Stimulated activated CD4-positive, alpha-beta T cell treated with anti-CD3 and anti-CD28 coated beads, Interleukin-12 subunit alpha, Interleukin-12 subunit beta, amount 100 ng/mL, for 48 hours (primary cell): ENCODE measurements at places on chromosomes 5 and 9.

- no peak for DNase-seq
Measured at GRCh38 chr9:87280421-87280820, 217.2 kb upstream of the DAPK1 start.

GRCh38 chr5:9905661-9906060, 275.5 kb upstream of the TAS2R1 start:
- DNase-seq = no peak

DNA sequence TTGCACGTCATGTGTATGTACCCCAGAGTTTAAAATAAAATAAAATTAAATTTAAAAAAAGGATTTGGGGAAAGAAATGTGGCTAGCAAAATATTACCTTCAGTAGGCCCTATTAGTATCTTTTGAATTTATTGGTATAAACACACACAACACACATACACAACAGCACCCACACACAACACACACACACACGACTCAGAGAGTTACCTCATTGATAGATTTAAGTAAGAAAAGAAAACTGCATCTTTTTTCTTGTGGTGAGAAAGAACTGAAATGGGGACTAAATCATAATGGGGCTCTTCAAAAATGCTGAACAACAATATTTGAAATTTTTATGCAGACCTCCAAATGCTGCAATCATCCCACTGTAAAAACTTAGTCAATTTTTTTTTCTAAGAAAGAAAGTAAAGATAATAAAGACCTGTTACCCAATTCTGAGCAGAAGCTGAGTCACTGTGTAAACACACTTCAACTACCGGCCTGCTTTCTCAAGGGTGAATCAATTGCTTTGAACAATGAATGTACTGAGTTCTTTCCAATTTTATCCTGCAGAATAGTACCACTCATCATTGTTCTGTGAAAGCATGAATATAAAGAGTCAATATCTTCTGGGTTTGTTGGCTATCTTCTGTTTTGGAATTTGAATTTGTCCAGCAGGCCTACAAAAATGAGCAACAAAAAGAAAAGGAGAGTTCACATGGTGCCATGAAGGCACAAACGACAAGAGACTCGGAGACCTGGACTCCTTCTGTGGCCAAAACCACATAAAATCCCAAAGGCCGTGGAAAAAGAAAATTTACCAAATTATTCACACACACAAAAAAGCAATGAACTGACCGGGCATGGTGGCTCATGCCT, 57.9 kb upstream of the CCNG1 start:
- DNase-seq = no peak

- DNase-seq = no peak
Measured at GRCh38 chr9:73143711-73144328, 7.8 kb upstream of the ANXA1 start.

- peak; percentile 37 for DNase-seq
Measured at GRCh38 chr5:157106630-157107461, 2.0 kb downstream of the HAVCR2 start.

DNA sequence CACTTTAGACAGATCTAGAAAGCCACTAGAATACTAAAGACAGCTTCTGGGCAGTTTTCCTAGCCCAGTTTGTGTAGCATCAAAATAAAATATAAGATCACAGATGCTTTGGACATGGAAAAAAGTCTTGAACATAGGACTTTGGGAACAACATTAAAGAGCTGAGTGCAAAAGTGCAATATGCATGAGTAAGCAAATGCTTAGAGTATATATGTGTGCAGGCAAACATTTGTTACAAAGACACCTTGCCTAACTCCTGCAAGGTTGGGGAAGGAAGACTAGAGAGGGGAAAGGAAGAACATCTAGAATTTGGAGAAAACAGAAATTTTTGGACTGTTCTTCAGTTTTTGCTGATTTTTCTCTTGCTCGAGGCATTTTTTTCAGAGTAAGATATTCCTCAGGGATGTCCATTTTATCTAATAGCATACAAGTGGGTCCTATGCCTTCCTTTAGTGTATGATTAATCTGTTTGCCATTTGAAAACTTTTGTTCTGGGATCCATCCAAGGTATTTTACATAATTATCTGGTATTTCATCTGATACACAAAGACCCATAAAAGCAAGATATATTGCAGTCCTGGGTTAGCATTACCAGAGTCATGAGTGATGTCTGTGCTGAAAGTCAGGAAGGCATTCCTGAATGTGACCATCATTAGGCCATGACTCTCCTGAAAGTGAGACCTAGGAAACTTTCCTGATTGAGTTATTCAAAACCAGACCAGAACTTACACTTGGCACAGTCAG, 142.0 kb upstream of the RGMB start:
- DNase-seq = no peak

DNA sequence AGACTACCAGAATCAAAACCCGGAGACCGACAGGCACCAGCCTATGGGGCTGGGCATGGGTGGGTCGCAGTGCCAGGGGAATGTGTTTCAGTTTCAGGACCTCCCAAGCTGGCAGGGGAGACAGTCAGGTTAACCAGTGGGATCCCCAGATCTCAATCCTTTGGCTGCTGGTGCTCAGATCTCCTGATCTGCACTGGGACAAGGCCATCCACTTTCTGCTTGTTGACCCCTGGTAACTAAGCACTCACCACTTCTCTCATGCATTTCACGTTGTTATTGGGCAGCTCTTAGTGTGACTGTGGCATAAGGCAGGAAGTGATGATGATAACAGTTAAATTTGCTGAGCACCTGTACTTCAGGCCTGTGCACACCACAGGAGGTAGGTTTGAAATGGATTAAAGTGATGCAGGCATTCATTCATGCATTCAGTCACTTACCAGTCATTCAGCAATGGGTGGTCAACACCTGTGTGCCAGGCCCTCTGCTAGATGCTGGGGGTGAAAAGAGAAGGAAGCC, 42.1 kb upstream of the STXBP1 start:
- no peak for DNase-seq
